ENCODE measurements at places on chromosomes 16 and 17. TPM values are rescaled to one million over a fixed set of nuclear protein-coding genes. Genes with fewer than 3 reads are reported as not detected.

DNA sequence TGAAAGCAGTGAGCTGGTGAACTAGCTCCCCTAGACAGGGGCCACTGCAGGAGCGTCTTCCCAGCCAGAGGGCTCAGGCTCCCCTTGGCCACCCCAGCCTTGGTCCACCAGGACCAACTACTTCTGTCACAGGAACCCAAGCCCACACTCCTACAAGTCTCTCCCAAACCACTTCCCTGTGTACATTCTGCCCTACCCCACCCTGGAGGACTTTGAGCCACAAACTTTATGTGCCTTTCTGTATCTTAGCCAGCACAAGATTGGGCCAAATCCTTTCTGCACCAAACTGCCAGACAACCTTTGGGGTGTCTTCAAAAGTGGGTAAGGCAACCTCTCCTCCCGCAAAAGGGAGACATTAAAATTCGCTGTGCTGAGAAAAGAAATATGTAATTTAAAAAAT lies 31.6 kb downstream of the EFCAB5 start:
- no peak overlapping the region for H3K27ac ChIP-seq
- no peaks in the 10 kb centered on the region for H3K36me3 ChIP-seq
- H3K4me1 ChIP-seq = peaks cover 9% of the 10 kb centered on the region
- H3K27me3 ChIP-seq = no peaks in the 10 kb centered on the region
- no peak overlapping the region for H3K4me3 ChIP-seq

DNA sequence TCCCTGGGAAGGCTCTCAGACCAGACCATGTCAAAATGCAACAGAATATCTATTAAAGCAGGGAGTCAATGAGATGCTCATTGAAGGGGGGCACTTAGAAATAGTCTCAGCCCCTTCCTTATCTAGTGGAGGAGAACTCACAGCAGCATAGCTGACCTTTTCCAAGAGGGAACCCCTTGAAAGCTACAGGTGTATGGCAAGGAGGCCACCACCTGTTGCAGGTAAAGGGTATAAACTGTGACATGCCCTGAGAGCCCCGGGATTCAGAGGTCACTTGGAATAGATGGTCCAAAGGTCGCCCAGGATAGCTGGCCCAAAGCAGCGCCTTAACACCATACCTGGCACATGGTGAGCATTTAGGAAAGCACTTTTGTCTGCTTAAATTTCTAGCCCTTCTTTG lies 120.2 kb upstream of the RPL38 start:
- H3K27me3 ChIP-seq = peaks cover 65% of the 10 kb centered on the region
- H3K36me3 ChIP-seq = no peaks in the 10 kb centered on the region
- no peak overlapping the region for H3K27ac ChIP-seq

DNA sequence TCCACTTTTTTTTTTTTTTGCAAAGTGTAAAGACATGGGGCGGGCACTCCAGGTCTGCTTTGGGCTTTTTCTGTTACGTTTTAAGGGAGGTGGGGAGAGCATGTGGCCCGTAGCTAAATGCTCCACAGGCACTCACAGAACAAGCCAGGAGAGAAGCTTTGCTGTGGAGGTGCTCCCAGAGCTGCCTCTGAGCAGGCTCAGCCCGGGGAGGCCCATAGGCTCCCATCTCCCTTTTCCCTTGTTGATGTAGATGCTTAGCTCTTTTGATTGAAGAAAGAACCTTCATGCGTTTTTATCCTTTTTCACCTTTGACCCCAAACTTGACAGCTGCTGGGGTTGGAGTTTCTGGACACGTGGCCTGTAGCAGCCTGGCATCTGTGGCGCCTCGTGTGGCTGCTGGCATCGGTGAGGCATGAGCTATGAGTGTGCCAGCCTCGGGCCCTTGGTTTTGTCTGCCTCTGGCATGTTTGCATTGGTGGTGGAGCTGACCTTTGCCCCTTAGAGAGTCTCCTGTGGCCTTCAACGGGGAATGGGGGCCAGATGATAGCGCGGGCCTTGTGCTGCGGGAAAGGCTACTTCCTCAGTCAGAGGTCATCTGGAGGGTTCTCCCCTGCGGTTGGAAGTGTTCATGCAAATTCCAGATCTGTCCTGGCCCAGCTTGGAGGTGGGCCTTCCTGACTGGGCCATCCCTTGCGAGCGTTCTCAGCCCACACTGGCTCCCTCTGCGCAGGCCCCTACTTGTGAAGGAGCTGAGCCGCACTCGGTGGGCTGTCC lies 20.0 kb upstream of the IL17C start:
- no peaks in the 10 kb centered on the region for H3K4me1 ChIP-seq
- H3K36me3 ChIP-seq = peaks cover 5% of the 10 kb centered on the region
- H3K27me3 ChIP-seq = no peaks in the 10 kb centered on the region
- H3K27ac ChIP-seq = no peak overlapping the region

Gene SHBG
- 0.60 TPM for total RNA-seq

- H3K36me3 ChIP-seq = no peaks in the 10 kb centered on the region
- no peaks in the 10 kb centered on the region for H3K4me1 ChIP-seq
- H3K4me3 ChIP-seq = no peak overlapping the region
- H3K27me3 ChIP-seq = peaks cover 16% of the 10 kb centered on the region
- H3K27ac ChIP-seq = no peak overlapping the region
Measured at GRCh38 chr16:20307240-20307671, 20.1 kb downstream of the GP2 start.

DNA sequence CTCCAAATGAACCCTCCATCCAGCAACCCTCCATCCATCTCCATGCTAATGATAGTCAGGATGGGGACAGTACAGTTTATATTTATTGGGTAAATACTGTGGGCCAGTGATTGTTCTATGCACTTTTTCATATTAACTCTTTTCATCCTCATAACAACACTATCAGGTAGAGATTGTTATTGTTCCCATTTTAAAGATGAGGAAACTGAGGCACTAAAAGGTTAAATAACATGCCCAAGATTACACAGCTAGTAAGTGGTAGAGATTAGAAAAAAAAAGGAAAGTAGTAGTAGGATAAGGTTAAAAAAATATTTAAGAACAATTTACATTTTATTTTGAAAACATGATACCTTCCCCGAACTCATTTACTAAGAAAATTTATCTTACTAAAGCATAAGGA lies 21.9 kb upstream of the SUPT4H1 start:
- H3K27me3 ChIP-seq = no peaks in the 10 kb centered on the region
- H3K27ac ChIP-seq = no peak overlapping the region
- H3K36me3 ChIP-seq = peaks cover 10% of the 10 kb centered on the region

DNA sequence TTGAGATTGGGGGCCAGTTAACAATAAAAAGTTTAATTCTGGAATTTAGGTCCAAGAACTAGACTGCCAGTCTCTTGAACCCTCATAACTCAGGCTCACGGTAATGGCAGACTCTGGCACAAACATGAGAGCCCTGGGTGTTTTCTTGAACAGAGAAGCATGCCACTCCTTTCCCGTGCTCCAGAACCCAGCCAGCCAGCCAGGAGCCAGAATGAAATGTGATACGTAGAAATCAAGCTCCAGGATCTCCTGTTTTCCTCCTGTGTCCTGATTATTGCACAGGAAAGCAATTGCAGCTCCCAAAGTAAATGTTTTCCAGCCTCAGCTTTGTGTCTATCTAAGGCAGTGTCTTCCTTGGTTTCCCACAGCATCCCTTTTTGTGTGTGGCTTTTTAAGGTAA lies 46.2 kb upstream of the NOL11 start:
- peaks cover 4% of the 10 kb centered on the region for H3K36me3 ChIP-seq
- peaks cover 7% of the 10 kb centered on the region for H3K4me1 ChIP-seq
- H3K4me3 ChIP-seq = no peak overlapping the region

Gene NECAB2
- 1.8 TPM for total RNA-seq

Data from mesothelial cell of epicardium (in vitro differentiated cells).